ENCODE measurements at places on chromosomes 7 and 10.
A peak's percentile ranks its signal among the peaks of the same experiment; 100 is the strongest.

GRCh38 chr7:79185605-79186004 is 267.9 kb downstream of the MAGI2 start:
- DNase-seq = no peak

- no peak for DNase-seq
Observed at GRCh38 chr10:8498881-8499280, 444.4 kb downstream of the GATA3 start.

- no peak for DNase-seq
Observed at GRCh38 chr10:86025509-86025908, 341.1 kb downstream of the GRID1 start.

DNA sequence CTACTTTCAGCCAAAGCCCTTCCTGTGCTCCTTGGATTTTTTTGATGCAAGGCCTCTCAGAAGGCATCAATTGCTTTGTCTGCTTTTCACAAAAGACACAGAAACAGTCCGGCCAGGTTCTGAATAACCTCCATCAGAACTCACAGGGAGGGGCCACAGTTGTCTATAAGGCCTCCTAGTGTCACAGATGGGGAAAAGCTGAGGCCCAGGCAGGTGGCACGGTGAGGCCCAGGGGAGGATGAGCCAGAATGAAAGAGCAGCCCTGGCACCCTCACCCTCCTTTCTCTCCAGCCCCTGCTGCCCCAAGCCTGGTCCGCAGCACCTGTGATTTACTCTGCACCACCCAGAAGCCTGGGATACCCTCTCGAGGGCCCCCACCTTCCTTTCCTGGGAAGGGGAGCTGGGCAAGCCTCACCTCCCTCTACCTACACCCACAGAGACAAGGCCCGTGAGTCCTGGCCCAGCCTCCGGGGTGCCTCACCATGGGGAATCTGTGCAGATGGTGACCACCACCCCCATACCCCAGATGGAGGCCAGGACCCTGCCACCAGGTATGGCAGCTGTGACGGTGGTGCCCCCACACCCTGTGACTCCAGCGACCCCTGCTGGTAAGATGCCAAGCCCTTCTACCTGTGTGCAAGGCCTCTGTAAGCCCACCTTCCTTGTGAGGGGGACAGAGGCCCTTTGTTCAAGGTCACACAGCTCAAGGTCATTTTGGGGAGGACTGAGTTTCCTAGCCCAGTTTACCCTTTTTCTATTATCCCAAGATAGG is 26.2 kb upstream of the ZNF467 start:
- no peak for DNase-seq

DNA sequence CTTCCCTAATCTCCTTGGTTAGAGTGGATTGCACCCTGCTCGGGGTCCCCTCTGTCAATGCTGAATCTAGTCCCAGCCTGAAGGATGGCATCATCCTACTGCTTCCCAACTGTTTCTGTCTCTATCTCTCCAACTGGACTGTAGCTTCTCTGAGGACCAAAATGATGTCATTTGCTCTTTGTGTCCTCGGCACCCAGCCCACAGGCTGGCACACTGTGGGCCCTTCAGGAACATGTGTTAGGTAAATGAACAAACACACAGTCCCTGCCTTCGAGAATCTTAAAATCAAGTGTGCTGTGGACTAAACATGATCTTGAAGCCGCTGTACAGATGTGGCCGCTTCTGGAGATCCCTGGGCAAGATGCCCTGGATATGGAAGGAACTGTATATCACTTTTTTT is 5.0 kb upstream of the CDH23 start:
- DNase-seq = no peak

DNA sequence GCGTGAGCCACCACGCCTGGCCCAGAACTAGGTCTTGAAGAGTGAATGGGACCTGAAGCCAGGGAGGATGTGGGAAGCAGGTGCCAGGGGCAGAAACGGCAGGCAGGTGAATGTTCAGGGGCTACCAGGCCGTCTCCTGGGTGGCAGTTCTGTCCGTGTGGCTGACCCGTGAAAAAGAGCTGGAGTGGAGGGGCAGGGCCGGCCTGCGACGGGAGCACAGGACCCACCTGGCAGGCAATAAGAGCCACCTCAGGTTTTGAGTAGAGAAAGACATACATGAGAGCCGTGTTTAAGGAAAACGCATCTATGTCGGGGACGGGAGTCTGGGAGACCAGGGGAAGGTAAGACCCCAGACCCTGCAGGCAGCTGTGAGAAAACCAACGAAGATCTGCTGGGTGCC is 70.7 kb upstream of the ATP6V0A4 start:
- DNase-seq = no peak

GRCh38 chr10:42768581-42769152 is 13.9 kb upstream of the BMS1 start:
- DNase-seq = no peak

DNA sequence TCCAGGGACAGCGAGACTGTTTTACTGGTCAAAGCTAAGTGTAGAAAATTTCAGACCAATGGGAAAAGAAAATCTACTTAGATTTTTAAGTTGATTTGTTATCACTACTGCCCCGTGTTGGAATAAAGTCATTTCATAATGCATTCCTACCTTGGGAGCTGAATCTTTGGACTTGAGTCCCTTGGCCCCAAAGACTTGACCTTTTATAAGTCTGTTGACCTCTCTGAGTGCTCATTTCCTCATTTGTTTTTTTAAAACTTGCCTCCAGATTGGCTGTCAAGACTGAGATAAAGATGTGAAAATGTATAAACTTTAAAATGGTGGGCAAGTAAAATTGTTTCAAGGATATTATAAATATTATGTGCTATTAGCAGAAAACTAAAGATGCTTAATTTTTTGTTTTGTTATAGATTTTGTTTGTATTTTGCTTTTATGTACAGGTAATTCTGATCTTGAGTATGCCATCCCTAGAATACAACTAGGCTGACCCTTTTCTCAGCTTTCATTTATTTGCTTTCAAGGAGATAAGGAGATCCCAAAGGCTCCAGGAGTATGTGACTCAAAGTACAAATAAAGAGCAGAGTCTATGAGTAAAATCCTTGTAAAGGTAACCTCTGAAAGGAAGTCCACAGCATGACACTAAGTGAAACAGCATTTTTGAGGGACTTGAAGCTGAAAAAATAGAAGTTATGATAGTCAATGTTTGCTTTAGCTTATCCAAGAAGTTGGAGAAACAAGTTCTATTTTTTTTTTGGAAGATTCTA is 54.6 kb downstream of the TMEM26 start:
- peak; percentile 49 for DNase-seq

GRCh38 chr7:43328785-43329380 is 216.4 kb downstream of the HECW1 start:
- DNase-seq = no peak

- peak; percentile 35 for DNase-seq
Observed at GRCh38 chr10:125479059-125479458, 203.9 kb downstream of the TEX36 start.

GRCh38 chr7:70953331-70953741 is 178.6 kb upstream of the GALNT17 start:
- DNase-seq = no peak

DNA sequence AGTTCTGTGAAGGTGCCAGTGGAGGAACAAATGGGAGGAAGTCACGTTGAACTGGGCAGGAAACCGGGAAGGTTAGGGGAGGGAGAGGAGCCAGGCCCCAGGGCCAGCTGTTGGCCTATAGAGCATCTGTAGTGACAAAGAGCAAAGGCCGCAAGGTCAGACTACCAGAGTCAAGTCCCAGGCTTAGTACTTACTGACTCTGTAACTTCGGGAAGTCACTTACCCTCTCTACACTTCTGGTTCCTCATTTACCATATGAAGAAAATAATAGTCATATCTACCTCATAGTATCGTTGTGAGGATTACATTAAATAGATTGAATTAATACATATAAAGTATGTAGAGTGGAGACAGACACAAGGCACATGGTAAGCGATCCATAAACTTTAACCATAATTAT is 101.8 kb upstream of the FZD1 start:
- no peak for DNase-seq

DNA sequence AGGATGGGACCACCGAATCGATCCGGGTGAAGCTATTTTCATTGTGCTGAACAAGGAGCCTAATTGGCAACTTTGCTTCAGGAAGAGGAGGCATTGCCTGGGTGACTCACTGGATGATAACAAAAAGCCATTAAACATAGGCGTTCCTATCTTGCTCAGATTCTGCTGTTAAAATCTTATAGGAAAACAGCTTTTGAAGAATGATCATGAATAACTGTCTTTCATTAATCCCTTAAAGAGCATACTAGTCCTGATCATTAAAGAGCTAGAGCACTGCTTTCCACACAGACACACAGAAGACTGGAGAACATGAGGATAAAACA is 174.2 kb upstream of the IMMP2L start:
- DNase-seq = peak; percentile 17

DNA sequence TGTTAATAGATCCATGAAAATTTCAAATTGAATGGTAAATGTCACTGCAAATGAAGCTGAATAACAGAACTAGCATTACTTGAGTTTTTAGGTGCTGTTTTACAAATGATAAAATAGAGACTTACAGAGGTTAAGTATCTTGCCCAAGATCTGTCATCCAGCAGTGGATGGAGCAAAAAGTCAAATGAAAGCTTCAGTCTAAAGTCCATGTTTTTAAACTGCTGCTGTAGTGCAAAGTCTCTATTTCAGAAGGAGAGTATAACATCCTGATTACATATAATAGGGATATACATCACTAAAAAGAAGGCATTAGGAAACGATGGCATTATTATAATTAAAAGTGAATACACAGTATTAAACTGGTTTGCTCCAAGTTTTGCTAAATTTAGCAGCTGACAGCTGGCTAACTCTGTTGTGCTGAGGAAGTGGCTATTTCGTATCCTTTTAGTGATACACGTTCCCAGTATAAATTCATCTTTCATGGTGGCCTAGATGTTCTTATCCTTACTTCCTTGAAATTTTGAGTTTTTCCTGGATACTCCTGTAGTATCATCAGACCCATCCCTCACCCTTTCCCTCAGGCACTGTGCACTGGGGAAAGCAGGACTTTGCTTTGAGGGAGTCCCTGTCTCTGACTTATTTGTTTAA is 603.2 kb downstream of the MAGI2 start:
- DNase-seq = no peak

DNA sequence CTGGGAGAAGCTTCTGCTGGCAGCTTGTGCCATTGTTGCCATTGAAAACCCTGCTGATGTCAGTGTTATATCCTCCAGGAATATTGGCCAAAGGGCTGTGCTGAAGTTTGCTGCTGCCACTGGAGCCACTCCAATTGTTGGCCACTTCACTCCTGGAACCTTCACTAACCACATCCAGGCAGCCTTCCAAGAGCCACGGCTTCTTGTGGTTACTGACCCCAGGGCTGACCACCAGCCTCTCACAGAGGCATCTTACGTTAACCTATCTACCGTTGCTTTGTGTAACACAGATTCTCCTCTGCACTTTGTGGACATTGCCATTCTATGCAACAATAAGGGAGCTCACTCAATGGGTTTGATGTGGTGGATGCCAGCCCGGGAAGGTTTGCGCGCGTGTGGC is 220.7 kb downstream of the ADK start:
- DNase-seq = peak; percentile 78

- no peak for DNase-seq
Observed at GRCh38 chr10:110045772-110046171, 38.0 kb downstream of the ADD3 start.

- DNase-seq = peak; percentile 79
Observed at GRCh38 chr10:93496322-93497041, at the start of gene CEP55. Gene CEP55 (plus strand): TSS chr10:93496612. CDS start chr10:93500052, 3,440 bp downstream.

DNA sequence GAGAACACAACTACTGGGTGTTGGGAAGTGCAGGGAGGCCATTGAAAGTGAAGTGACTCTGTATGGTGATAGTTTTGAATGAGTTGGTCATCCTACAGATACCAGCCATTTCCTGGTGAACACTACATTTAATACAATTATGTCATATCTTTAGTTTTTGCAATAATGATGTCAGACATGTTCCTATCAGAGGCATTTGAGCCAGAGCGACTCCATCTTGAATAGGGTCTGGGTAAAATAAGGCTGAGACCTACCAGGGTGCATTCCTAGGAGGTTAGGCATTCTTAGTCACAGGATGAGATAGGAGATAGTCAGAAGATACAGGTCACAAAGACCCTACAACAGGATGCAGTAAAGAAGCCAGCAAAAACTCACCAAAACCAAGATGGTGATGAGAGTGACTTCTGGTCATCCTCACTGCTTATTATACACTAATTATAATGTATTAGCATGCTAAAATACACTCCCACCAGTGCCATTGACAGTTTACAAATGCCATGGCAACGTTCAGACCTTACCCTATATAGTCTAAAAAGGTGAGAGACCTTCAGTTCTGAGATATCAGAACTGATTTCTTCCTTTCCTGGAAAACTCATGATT is 28.2 kb downstream of the ADK start:
- no peak for DNase-seq

- peak; percentile 0 for DNase-seq
Observed at GRCh38 chr10:131176907-131177306, 134.6 kb downstream of the TCERG1L start.

DNA sequence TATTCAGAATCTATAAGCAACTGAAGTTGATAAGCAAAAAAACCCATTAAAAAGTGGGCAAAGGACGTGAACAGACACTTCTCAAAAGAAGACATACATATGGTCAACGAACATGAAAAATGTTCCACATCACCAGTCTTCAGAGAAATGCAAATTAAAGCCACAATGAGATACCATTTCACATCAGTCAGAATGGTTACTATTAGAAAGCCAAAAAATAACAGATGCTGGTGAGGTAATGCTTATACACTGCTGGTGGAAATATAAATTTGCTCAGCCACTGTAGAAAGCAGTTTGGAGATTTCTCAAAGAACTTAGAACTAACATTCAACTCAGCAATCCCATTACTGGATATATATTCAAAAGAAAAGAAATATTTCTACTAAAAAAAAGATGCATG is 332.8 kb upstream of the PLXDC2 start:
- DNase-seq = no peak

DNA sequence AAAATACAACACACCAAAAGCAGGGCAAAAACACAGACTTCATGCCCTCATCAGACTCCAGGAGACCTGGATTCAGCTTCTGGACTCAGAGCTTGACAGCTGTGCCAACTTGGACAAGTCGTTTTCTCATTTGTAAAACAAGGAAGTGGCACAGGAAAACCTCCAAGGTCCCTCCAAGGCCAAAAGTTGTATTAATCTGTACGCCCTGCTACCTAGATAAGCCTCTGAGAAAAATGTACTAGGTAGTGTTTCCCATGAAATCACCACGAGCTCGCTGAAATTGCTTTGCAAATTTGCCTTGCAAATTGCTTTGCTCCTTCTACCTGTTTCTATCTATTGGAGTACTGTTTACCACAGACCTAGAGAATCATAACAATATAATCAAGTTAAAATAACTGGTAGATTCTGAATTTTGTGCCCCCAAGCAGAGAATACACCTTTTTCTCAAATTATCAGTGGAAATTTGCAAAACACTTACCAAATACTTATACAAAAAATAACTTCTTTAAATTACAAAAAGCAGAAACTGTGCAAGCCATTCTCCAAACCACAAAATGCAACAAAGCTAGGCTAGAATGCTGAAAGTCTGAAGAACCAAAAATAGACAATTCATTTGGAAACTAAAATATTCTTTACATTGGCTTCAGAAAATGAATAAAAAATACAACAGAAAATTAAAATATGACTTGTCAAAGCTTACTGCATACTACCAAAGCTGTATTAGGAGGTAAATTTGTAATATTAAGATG is 158.1 kb upstream of the CHST15 start:
- DNase-seq = no peak

GRCh38 chr7:73978661-73979563 is 49.1 kb upstream of the ELN start:
- DNase-seq = no peak
